Fibroblast of lung (primary cell): ENCODE measurements at places on chromosomes 7 and 10. TPM values are rescaled to one million over a fixed set of nuclear protein-coding genes. Genes with fewer than 3 reads are reported as not detected.

The ITGB8 gene
- total RNA-seq = 41.6 and 100 TPM in 2 replicates

The SFTPA1 gene
- total RNA-seq = not detected in 2 replicates

The TRIM50 gene
- total RNA-seq = not detected in 2 replicates

The EBF3 gene
- under 0.01 and 0.17 TPM in 2 replicates for total RNA-seq

The CRYGN gene
- 0.26 and 0.50 TPM in 2 replicates for total RNA-seq

The BZW2 gene
- total RNA-seq = 39.3 and 43.3 TPM in 2 replicates

The NUTM2A gene
- total RNA-seq = 0.17 and 0.51 TPM in 2 replicates

The XPNPEP1 gene
- total RNA-seq = 86.5 and 93.5 TPM in 2 replicates

The HOXA4 gene
- 0.33 and 0.51 TPM in 2 replicates for total RNA-seq

The ZNF425 gene
- total RNA-seq = 4.6 and 5.4 TPM in 2 replicates
